ENCODE measurements at places on chromosomes 6 and 20.

DNA sequence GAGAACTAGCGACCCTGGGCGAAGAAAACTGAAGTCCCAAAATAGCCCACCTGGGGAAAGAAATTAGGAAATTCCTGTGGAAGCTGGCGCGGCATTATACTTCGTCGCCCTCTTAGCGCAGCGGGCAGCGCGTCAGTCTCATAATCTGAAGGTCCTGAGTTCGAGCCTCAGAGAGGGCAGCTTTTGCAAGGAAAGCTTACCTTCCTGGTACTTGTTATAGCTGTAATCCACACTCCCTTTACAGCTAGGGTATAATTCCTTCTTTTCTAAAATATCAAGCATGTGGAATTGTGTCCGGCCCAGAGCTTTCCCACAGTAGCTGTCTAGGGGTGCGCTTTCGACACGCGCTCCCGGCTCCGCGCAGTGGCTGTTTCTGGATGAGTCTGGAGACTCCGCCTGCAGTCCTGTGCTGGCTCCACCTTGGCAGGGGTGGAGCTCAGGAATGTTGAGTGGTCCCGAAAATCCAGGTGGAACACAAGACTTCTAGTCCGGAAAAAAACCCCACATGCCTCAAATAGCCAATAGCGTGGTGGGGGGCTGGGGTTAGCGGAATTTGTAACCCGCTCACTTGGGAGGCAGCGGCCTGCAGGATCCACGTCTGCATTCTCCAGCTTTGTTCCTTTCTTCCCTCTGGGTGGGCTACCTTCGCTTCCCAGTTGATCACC is 83.7 kb upstream of the ZNF322 start:
- DNase-seq = no peak

GRCh38 chr6:32113386-32114352 is 4.5 kb upstream of the TNXB start:
- no peak for DNase-seq

- DNase-seq = no peak
Measured at GRCh38 chr6:134245041-134245440, 72.9 kb downstream of the SGK1 start.

GRCh38 chr20:55478724-55479450 is 526.4 kb downstream of the CBLN4 start:
- no peak for DNase-seq

DNA sequence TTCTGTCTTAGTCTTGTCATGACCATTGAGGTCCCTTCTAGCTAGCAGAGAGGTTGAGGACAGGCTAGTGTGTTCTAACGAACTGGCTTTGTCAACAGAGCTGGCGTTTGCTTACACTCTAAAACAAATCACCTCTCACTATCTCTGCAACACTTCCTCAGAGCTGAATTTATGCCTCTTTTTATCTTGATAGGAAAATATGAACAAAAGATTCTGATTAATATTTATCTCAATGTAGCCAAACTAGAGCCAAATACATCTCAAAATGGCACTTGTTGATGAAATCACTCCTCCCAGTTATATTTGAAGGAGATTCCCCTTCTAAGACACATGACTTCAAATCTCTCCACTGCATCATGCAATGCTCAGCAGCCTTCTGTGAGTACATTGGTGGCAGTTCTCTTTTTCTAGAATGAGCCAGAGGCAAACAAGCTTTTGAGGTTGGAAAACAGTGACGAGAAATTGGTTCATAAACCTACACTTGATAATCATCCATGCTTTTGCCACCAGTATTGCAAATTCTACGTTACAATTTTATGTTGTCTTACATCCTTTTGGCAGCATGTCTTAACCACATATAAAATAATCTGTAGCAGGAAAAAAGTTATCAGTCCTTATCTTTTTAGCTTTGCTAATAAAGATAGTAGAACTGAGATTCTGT is 615.7 kb upstream of the CITED2 start:
- DNase-seq = no peak

GRCh38 chr6:143197377-143197776 is 136.7 kb downstream of the AIG1 start:
- no peak for DNase-seq

GRCh38 chr6:38429546-38429945 is 210.2 kb downstream of the BTBD9 start:
- no peak for DNase-seq

DNA sequence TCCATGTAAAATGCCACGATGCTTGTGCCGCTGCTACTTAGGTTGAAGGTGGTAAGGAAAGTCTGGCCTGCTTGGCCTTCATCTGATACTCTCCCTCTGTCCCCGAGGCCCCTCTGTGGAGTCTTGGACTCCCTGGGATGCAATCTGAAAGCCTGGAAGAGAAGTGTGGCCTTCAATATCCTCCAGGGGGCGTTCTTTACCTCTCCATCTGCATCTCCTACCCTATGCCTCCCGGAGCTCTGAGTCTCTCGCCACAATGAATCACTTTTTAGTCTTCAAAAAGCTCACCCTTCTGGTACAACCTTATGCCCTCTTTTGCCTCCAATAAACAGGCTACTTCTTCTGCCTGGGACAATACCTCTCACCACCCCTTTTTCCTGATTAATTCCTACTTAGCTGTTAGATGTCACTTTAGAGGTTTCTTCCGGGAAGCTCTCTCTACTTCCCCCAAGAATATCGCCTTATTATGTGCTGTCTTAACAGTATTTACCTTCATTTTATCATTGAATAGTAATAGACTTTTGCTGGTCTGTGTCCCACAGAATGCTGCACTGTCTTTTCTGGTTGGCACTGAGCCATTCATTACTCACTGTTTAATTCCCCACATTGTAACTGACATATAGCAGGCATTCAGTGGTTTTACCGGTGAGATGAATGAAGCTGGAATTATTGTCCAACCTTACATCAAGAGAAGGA is 13.9 kb upstream of the ATG5 start:
- DNase-seq = peak; percentile 14

- no peak for DNase-seq
Measured at GRCh38 chr6:116102873-116103272, 2.2 kb downstream of the NT5DC1 start.

DNA sequence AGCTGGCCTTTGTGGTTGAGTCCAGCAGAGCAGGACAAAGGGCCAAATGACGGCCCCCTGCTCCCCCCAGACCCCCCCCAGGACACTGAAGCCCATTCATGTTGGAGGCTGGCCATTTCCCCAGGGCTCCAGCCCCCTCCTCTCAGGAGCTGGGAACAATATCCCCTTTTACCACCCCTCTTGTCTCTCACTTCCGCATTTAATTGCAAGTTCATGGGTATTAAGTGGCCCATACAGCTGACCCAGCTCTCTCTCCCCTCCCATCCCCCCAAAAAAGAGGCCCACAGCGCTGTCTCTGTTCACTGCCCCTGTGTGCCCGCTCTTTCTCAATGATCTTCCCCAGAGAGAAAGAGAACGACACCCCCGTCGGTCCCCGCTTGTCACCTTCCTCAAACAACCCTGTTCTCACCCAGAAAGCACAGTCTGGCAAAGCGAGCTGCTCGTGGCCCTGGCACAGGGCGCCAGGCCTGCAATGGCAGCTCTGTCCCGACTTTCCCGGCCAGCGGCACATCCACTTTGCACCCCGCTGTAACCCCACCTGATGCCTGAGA is 30.4 kb downstream of the PREX1 start:
- no peak for DNase-seq

- DNase-seq = no peak
Measured at GRCh38 chr20:50438986-50439407, 71.2 kb upstream of the PTPN1 start.

DNA sequence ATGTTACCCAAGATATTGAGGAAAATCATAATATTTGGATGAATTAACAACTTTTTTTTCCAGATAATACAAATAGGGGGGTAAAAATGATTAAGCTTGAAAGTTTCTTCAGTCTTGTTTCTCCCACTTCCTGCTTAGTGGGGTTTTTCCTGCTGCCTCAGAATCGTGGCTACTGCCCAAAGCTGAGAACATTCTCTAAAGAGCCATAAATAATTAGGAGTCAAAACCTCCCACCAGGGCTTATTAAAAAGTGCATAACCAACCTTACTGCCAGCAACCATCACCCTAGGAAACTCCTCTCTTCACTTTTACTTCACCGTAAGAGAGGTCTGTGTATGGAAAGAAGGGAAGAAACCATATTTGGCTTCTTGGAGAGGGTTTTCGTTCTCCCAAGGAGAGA is 9.0 kb upstream of the LCA5 start:
- DNase-seq = no peak

Data from T-cell (primary cell).